GM13976 (cell line): ENCODE measurements at places on chromosomes 1 and 21.

DNA sequence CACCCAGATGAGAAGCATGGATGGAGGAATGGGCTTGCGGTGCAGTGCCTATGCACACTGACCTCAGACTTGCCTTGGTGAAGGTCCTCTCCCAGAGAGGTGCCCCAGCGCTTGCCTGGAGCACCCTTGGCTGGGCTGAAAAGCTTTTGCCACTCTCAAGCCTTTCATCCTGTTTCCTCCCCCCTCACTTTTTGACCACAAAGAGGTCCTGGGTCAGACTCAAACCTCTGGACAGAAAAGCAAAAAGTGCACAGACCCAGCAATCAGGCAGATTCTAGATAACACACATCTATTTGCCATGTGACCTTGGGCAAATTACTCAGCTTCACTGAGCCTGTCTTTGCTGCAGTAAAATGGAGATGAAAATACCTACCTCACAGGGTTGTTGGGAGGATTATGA lies 7.3 kb downstream of the TMEM35B start:
- DNase-seq: no peak

DNA sequence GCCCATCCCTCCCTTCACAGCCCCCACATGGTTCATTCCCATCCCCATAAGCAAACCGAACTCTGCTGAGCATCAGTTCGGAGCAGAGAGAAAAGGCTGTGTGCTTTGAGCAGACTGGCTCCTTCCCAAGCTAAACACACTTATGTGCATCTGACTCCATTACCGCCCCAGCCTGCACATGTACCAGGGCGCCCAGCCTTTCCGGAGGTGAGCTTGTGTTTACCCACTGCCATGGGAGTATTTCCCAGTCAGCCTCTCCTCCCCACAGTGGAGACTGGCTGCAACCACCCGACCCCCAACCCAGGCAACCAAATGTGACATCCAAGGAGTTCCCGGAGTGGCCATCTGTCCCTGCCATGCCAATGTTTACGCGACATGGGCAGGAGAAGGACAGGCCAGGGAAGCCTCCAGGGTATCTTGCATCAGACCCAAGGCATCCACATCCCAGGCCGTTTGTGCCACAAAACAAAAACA lies 9.4 kb downstream of the TIAM1 start:
- no peak for DNase-seq

DNA sequence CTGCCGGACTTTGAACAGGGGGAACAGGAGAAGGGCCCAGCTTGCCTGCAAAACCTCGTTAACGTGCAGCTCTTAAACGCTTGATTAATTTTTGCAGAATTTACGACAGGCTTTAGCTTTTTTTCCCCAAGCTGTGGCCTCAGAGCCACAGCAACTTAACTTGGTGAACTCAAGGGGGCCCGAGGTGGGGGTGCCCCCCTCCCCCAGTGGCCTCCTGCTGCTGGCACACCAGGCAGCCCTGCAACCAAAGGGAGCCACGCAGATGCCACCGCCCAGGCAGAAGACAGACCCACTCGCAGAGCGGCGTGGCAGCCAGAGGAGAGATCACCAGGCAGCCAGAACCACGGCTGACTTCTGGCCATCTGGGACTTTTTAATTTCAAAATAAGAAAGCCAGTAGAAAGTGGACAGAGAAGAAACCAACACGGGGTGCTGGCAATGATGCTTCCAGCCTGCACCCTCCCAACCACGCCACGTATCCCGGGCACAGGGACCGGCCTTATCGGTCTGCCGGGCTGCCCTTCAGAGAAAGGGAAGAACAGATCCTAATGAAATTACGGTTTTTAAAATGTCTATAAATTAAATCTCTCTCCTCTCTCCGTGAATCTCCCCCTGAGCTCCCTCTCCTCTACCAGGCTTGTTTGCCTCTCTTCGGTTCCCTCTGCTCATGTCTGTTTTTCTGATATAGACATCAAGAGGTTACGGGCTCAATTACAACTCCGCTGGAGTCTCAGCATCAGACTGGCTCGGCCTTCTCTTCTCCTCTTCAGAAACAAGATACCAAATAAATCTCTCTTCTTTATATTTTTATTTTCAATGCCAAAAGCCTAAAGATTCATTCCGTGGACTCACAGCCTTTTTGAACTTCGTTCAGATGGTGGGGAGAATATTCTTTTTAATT lies 6.4 kb downstream of the CASZ1 start:
- no peak for DNase-seq

GRCh38 chr1:204345941-204346645 lies 13.6 kb downstream of the PLEKHA6 start:
- no peak for DNase-seq

- DNase-seq: no peak
Observed at GRCh38 chr1:185934476-185935189, 200.4 kb downstream of the HMCN1 start.
